Activated B cell treated with CpG ODN at 0.5 μM for 24 hours (primary cell): ENCODE measurements at places on chromosomes 16 and 17.

GRCh38 chr17:41835214-41835799 is 725 bp downstream of the NT5C3B start:
- no peak for DNase-seq

GRCh38 chr17:62572888-62573401 is 54.5 kb upstream of the MRC2 start:
- no peak for DNase-seq

- DNase-seq, result no peak
Measured at GRCh38 chr17:40293363-40293762, 5.7 kb downstream of the CDC6 start.

DNA sequence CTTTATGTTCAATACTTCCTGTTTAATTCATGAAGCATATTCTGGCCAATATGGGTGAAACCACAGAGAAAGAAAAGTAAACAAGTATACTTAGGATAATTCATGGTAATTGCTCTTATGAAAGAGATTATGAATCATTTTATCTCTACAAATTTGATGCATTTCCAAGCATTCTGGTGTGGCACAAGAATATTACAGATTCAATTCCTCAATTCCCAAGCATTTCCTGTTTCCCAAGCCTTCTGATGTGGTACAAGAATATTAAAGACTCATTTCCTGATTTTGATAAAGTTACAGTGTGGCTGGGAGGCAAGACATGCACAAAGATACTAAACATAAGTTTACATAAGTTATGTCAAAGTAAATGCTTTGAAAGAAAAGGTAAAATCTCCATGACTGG is 126.1 kb upstream of the NUDT7 start:
- no peak for DNase-seq

- DNase-seq, result no peak
Measured at GRCh38 chr17:6548578-6549330, 7.6 kb downstream of the PITPNM3 start.

- DNase-seq, result no peak
Measured at GRCh38 chr16:11198828-11199227, 57.2 kb downstream of the SOCS1 start.

DNA sequence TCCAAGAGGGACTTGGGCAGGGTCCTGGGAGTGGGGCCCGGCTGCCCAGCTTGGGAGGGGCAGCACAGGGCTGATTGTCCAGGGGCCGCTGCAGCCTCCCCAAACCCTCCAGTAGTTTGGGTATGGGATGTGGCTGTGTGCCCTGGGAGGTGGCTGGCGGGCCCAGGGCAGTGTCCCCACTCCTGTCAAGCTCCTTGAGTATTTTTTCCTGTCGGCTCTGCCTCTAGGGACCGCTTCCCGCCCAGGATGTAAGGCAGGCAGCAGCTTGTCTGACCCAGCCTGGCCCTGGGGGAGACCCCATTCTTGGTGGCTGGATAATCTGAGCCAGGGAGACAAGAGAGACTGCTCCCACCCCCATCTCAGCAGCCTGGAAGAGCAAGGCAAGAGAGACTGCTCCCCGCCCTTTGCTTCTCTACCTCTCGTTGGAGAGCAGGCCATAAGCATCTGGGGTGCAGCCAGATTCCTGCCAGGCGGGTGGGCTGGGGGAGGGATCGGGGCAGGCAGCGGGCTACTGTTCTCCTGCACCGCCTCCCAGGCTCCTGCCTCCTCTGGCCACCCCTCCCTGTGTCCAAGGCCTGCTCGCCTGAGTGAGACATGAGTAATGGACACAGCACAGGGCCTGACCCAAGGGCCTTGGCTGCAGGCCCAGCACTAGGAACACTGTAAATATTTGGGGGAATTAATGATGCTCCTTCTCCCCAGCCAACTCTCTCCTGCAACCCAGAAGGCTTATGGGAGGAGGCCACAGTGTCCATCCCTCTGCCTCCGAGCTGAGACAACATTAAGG is 18.4 kb upstream of the ITGA3 start:
- DNase-seq, result no peak

DNA sequence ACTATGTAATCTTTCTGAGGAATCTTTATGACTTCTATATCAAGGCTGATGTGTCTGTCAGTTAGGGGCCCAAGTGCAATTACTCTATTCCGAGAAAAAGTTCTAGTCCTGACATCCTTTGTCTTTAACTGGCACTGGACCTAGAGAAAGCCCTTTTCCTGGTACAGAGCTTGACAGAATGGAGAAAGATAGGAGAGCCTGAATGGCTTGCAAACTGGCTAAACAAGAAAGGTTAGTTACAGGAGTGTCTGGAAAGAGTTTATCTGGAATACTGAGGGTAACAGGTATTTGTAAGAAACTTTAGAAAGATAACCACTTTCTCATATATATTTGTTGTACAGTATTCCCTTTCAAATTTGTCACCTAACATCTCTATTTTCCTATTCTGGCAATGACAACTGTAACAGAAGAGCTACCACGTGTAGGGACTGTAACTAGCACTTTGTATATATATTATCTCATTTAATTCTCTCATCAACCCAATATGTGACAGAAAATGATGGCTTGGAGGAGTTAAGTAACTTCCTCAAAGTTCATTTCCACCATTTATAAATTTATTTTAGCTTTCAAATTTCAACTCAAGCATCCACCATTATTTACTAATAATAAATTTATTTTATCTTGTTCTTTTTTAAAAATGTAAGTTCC is 97.4 kb upstream of the C17orf78 start:
- DNase-seq, result no peak

- no peak for DNase-seq
Measured at GRCh38 chr17:10357768-10358167, 15.0 kb downstream of the MYH13 start.

- no peak for DNase-seq
Measured at GRCh38 chr17:21129023-21129681, 2.4 kb downstream of the DHRS7B start.

GRCh38 chr17:2749058-2749783 is at the start of gene CCDC92B:
TSS of gene CCDC92B (minus strand) at chr17:2749652. CDS start at chr17:2735145, 14,507 bp downstream.
- no peak for DNase-seq

DNA sequence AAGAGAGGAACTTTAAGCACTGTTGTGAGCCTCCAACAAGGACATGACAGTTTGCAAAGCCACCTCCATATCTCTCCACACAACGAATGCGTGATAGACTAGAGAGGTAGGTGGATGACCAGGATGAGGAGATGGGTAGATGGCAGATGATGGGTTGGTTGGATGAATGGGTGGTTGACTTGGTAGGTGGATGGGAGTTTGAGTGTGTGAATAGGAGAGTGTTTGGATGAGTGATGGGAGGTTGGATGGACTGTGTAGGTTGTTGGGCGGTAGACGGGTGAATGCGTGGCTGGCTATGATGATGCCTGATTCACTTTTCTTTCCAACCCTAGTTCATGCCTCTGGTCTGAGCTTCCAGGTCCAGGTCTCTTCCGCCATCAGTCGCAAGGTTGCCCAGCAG is 4.1 kb downstream of the CDH16 start:
- no peak for DNase-seq

- DNase-seq, result no peak
Measured at GRCh38 chr16:6548507-6548906, 784.1 kb upstream of the RBFOX1 start.

DNA sequence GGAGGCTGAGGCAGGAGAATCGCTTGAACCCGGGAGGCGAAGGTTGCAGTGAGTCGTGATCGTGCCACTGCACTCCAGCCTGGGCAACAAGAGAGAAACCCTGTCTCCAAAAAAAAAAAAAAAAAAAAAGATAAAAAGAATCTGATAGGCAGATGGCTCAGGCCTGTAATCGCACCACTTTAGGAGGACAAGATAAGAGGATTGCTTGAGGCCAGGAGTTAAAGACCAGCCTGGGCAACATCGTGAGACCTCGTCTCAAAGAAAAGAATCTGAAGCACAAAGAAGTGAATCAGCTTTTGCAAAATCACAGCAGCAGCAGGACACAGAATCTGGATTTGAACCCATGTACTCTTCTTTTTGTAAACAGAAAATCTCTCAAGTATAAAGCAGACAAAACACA is 7.6 kb downstream of the NOB1 start:
- DNase-seq, result no peak

- DNase-seq, result no peak
Measured at GRCh38 chr17:36546418-36547093, 1.8 kb downstream of the GGNBP2 start.
